ENCODE measurements at places on chromosomes 11 and 22.

- DNase-seq: no peak
Measured at GRCh38 chr11:86435711-86436110, 61.0 kb downstream of the CCDC81 start.

DNA sequence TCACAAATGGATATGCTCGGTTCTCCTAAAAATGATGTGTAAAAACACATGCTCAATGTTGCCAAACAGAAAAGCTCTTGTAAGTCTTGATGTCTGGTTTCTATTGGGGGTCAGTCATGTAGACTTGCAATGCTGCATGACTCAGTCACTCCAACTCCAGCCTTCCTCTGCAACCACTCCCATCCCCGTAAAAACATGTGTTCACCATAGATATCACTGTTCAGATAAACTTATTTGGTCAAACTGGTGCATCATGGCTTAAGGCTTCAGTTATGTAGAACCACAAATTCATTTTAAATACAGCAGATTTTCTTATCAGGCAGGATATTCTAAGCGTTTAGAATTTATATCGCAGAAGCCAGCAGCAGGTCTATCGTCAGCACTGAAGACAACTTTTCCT is 298.4 kb upstream of the LUZP2 start:
- no peak for DNase-seq

- DNase-seq: no peak
Measured at GRCh38 chr11:63564784-63565350, 1.7 kb upstream of the PLAAT2 start.

- no peak for DNase-seq
Measured at GRCh38 chr22:43892183-43892894, 526 bp upstream of the PNPLA5 start.

- DNase-seq: no peak
Measured at GRCh38 chr22:27629908-27630673, 171.5 kb downstream of the MN1 start.

DNA sequence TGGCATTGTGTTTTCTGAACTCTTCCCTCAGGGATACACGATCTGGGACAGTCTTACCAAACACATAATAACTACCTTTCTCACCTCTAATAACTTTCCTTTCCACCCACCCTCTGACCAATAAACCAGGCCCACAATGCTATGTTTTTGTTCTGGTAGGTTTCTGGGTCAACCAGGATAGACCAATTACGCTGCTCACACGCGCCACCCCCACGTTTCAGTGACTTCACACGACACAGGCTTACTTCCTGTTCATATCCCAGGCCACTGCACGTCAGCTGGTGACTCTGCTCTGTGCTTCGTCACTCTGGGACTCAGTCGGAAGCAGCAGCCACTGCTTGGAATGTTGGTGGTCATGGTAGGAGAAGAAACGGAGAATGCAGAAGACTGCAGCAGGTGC is 2.5 kb downstream of the KRTAP5-4 start:
- DNase-seq: no peak

DNA sequence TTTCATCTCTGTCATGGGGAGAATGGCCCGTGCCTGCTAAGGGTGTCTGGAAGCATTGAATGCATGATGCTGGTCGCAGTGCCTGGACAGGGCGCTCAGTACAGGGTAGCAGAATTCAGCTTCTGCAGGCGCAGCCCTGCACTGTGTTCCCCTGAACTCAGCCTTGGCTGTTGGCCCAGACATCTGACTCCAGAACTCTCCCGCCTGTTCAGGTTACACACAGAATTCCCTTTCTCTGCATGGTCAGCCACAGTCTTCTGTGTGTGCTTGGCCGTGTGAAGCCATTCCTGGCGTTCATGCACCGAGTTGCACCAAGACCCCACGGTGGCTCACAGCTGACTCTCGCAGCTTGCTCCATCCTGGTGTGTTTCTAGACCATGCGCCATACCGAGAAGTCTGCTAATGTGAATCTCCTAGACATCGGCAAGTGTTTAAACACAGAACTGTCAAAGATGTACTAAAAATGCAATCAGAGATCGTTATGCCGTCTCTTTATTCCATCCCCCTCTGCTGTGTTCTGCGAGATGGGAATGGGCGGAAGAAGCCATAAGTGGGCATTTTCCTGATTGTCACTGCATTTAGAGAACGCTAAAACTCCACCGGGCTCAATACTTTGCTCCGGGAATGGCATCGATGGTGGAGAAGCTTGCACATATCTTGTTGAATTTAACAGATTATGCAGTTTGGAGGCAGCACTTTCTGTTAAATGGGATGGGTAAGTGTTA is 55.6 kb downstream of the MPPED1 start:
- DNase-seq: no peak

DNA sequence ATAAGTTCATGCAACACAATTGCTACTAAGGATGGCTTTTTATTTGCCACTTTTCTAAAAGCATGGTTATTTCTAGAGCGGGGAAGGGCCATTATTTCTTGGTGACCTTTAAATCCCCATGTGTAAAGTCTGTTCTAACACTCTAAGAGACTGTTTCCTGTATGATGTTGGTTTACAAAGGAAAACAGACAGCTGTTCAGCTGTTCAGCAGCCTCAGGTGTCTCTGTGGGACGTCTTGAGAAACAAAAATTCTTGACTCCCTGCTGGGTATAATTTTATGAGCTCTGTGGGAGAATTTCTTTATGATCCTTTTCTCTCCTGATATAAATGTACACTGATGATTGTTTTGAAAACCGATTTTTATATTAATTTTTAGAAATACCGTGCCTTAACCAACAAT is 13.9 kb downstream of the MUC15 start:
- DNase-seq: no peak

GRCh38 chr11:64285885-64286800 is 495 bp downstream of the GPR137 start:
- no peak for DNase-seq

DNA sequence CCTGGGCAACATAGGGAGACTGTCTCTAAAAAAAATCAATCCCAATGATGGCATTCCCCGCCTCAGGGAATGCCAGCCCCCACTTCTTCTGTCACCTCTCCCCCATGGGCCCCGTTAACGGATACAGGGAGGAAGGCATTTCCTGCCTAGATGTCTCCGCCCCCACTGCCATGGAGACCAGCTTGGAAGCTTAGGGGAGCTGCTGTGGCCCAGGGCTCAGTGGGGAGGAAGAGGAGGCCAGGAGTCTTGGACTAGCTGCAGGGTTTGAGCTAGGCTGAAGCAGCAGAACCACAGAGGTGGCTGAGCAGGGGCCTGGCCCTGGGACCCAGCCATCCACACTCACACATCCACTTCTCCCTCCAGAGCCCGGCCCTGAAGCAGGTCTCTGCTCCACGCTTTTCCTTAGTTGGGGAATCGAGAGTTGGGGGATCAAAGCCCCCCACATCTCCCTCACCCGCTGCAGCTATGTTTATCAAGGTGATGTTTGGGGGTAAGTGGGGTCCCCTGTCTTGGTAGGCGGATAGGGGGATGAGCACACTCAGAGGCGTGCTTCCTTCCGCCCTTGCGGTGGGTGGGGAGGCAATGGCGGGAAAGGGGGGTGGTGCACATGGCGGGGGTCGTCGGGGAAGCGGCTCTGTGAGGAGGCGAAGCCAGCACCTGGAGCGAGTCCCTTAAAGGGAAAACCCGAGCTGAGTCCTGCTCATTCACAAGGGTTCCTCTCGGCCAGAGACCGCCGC is at the start of gene C22orf15:
Gene C22orf15, plus strand, starts transcription at position 149 of the 737 bp plus-strand sequence. Its CDS starts 317 bp downstream, at position 466.
- DNase-seq: no peak

GRCh38 chr11:72067676-72068075 is 12.7 kb downstream of the NUMA1 start:
- no peak for DNase-seq

DNA sequence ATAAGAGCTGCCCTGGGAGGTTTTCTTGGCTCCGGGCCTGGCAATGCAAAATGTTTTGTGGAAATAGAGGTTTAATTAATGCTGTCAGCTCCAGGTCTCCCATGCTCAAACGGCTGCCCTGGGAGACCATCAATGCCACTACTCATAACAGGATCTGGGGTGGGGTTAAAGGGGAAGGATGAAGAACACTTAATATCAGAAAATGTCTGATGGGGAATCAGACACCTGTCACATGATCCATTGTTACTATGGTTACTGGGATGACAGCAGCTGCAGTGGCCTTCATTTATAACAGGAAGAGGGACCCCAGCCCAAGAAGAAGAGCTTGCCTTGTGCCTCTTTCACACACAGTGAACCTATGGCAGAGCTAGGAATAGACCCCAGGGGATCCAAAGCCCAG is 2.2 kb upstream of the SYT13 start:
- DNase-seq: no peak

DNA sequence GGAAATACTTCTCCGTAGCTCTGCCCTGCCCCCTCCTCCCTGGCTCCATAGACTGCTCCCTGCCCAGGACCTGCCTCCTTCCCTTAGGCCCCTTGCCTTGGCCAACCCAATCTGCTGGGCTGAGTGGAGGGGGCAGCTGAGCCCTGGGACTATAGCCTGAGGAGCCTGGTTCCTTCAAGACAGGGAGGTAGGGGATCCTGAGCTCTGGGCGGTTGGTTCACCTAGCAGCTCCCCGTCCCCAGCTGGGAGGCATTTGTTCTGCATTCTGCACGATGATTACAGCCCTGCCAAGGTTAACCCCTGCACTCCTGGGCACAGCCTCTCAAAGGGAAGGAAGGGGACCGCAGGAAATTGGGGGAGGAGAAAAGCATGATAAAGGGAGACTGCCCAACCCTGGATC is 3.6 kb upstream of the CDC42EP1 start:
- DNase-seq: no peak

DNA sequence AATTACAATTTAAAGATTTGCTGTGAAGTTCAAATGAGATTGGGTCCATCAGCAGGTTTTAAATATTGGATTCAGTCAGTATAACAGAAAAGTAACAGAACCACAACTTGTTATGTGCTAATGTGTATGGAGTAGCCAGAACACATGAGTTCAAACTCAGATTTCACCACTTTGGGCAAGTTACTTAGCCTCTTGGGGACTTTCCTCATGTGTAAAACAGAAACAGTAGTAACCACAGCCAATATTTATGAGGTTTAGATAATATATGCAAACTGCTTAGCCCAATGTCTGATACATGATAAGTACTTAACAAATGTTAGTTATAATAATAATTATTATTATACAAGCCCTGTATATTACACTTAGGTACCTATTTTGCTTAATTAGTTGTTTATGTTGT is 21.8 kb upstream of the SLC5A12 start:
- no peak for DNase-seq

GRCh38 chr11:69416143-69416515 is 65.3 kb upstream of the LINC01488 start:
- DNase-seq: no peak

- DNase-seq: no peak
Measured at GRCh38 chr22:25282346-25282670, 62.9 kb downstream of the CRYBB2 start.

Measured in activated CD8-positive, alpha-beta memory T cell treated with anti-CD3 and anti-CD28 coated beads for 4 hours (primary cell).